ENCODE measurements at places on chromosomes 7 and 10. TPM values are rescaled to one million over a fixed set of nuclear protein-coding genes. Genes with fewer than 3 reads are reported as not detected.

AKR1D1 gene
- 0.28 TPM for total RNA-seq

- peaks cover 5% of the 10 kb centered on the region for H3K36me3 ChIP-seq
- H3K27ac ChIP-seq, result no peak overlapping the region
- no peak overlapping the region for H3K4me3 ChIP-seq
- no peak for DNase-seq
- no peaks in the 10 kb centered on the region for H3K4me1 ChIP-seq
Measured at GRCh38 chr7:84060000-84060399, 134.6 kb downstream of the SEMA3A start.

MRPS17 gene
- total RNA-seq, result 7.8 TPM

GRCh38 chr7:26627891-26628341 lies 236.5 kb downstream of the SKAP2 start:
- H3K27ac ChIP-seq, result no peak overlapping the region
- no peaks in the 10 kb centered on the region for H3K36me3 ChIP-seq
- no peaks in the 10 kb centered on the region for H3K27me3 ChIP-seq
- DNase-seq, result no peak
- no peak overlapping the region for H3K4me3 ChIP-seq

- H3K4me3 ChIP-seq, result no peak overlapping the region
- no peak for DNase-seq
- no peaks in the 10 kb centered on the region for H3K36me3 ChIP-seq
- H3K27me3 ChIP-seq, result peaks cover 11% of the 10 kb centered on the region
- H3K4me1 ChIP-seq, result no peaks in the 10 kb centered on the region
- no peak overlapping the region for H3K27ac ChIP-seq
Measured at GRCh38 chr7:64874114-64874513, 29.0 kb upstream of the ZNF273 start.

- no peaks in the 10 kb centered on the region for H3K4me1 ChIP-seq
- H3K27ac ChIP-seq, result no peak overlapping the region
- peaks cover 24% of the 10 kb centered on the region for H3K27me3 ChIP-seq
Measured at GRCh38 chr7:358352-358751, 68.4 kb downstream of the FOXL3 start.

GRCh38 chr7:150631866-150632864 lies at the start of gene GIMAP6:
TSS of gene GIMAP6 (minus strand) at chr7:150632385. CDS start at chr7:150630142, 2,243 bp downstream.
- DNase-seq, result no peak
- no peak within 1 kb of the TSS for H3K27ac ChIP-seq
- H3K4me1 ChIP-seq, result peaks cover 8% of the 10 kb centered on the region
- no peaks in the 10 kb centered on the region for H3K36me3 ChIP-seq
